ENCODE measurements at places on chromosomes 5 and 9. TPM values are rescaled to one million over a fixed set of nuclear protein-coding genes. Genes with fewer than 3 reads are reported as not detected.

Gene SURF4
- 167 TPM for total RNA-seq

DNA sequence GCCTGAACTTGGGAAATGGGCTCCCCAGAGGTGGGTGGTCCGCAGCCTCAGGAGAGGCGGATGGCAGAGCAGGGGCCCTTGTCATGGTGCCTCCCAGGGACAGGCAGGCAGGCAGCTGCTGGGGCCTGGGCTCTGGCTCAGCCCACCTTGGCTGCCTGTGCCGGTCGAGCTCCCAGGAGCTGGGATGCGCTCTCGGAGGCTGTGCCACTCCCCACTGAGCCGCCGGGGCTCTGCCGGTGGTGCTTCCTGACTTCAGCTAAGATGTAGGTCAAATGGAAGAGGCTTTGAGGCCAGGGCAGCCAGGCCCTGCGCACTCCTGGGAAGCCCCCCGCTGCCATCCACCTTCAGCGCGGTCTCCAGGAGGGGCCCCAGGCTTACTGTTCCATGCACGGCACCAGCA is 41.0 kb downstream of the KCNT1 start:
- DNase-seq: no peak

GRCh38 chr5:37892586-37892985 is 52.7 kb upstream of the GDNF start:
- no peak for DNase-seq

- DNase-seq: no peak
Measured at GRCh38 chr9:136274786-136275654, 28.9 kb downstream of the CCDC187 start.

- no peak for DNase-seq
Measured at GRCh38 chr5:59130431-59130830, 547.6 kb downstream of the RAB3C start.

DNA sequence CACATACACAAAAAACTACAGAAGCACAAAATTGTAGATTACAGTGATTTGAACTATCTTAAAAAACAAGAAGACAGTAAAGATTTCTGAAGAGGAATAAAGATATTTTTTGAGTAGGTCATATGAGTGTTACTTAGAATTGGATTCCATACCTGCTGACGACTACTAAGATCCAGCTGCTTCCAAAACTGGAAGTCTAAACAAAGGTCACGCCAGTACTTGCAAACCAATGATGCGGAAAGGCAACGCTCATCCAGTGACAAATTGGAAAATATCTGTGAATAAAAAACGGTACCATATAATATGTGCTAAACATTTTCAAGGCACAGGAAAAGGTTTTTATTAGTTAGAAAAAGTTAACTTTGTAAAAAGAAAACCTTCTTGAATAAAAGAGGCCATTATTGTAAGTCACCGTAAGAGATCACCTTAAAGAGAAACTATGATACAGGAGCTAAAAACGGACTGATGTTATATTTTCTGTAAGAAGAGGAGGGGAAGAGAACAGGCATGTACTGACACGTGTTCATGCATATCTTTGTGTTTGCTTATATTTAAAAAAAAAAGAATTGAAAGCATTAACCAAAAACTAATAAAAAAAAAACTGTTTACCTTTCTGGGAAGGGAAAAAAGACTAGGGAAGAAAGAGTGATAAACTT is 14.1 kb downstream of the FBXL17 start:
- no peak for DNase-seq

DNA sequence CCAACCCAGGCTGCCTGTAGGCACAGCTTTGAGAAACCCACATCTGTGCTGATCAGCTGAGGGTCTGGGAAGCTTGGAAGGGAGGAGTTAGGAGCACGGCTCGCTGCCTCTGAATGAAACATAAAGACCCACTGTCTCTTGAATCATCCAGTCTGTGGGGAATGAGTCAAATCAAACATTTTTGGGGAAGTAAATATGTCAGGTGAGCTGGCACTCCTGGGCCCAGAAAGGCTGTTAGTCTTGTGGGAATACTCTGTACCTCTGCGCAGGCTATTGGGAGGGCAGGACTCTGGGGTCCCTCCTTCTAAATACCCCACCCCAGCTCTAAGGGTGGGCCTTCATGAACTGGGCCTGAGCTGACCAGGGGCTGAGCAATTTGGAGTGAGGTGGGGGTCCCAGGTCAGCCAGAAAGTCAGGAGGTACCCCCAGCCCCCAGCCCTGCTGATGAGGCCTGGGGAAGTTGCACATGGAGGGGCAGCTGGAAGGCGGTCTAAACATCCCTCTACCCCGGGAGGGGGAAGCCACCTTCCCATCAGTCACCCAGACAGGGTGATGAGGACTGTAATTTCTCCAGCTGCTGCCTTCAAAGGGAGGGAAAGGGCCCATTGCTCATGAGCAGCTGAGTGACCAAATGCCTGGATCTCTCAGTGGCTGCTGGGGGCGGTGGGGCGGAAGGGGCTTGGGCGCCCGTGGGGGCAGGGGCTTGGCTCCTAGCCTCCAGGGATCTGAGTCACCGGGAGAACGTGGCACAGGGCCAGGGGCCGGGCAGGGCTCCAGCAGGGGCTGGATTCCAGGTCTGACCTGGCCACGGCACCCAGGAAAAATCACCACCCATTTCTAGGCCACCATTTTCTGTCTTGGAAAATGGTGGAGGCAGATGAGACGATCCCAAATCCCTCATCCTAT is 10.8 kb downstream of the FIBCD1 start:
- DNase-seq: no peak
